Left forelimb (tissue), 1 donor: ENCODE measurements at places on chromosomes 4 and X.

DNA sequence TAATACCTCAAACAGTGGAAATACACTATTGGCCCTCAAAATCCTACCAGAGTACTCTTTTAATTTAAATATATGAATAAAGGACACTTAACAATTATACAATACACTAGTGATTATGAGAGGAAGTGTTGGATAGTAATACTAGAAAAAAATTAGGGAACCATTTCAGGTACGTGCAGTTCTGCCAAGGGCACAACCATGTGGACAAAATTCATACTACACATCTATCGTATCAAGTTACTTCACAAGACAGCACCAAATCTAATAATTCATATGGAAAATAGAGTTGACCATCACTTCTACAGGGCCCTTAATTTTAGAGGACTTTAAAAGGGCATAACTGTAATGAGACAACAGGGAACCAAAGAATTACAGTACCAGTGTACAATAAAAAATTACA is 69.2 kb upstream of the ZCCHC13 start:
- DNase-seq: no peak

DNA sequence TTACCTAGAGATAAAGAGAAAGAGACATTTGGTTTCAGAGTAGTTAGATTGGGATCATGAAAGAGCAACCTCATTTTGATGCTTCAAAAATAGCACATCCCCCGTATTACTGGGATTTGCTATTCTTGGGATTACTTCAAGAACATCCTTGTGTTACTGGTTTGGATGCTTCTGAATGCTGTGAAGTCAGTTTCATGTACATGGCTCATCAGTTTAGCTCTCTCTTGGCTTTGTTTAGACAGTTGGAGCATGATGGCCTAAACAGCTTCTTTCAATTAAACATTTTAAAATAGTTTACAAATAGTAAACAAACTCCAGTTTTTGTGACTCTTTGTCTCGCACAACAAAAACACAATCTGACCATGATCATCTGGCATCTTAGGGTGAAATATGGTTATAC is 23.9 kb downstream of the HTT start:
- no peak for DNase-seq

- no peak for DNase-seq
These were observed 28.7 kb downstream of the ADH6 start for GRCh38 chr4:99190336-99190735.

GRCh38 chr4:140240237-140240636 is 86.3 kb upstream of the MAML3 start:
- DNase-seq: no peak

DNA sequence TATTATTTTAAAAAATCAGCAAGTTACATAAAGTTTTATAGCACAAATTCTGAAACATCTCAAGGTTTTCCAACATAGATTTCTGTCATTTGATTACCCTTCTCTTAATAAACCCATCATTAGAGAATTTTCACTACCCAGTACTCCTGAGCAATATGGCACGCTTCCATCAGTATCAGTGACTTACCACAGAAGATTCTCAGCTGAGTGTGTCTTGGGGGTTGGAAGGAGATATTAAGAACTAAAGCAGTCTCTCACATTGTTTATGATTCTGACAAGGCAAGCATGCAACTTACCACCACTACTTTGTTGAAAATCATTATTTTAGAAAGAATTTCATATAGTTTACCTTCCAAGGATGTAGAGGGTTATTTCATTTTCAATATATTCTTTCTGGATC is 67.7 kb downstream of the INPP4B start:
- DNase-seq: no peak

DNA sequence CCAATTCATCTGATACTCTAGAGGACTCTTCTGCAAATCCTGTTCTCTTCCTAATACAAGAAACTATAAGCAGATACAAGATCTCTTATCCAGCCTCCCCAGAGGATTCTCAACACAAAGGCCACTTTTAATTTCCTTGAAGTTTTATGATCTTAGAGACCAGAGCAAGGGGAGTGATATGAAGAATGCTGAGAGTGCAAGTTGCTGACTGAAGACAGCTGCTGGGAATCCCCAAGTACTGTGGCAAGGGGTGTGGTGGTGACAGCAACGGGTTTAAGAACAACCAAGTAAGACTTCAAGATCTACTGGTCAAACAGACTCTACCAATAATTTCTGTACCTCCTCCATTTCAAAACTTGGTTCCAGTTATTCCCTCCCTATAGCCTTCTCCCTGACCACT is 7.0 kb downstream of the AMMECR1 start:
- DNase-seq: no peak

DNA sequence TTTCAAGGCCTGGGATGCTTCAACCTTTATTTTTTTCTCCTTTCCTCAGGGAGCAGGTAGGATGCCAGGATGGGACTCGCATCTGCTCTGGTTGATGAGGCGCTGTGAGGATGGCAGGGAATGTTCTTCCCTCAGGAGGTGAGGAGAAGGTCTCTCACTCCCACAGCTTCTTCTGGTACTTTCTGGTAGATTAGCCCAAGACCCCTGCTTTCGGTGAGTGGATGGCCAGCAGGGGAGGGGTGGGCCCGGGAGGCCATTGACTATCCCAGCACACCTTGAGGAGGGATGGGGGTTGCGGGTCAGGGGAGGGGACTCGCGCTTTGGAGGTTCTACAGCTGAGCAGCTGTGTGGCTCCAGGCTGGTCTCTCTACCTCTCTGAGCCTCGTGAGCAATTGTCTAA is 14.8 kb downstream of the CYTL1 start:
- DNase-seq: no peak

GRCh38 chrX:118761939-118762707 is 34.7 kb downstream of the IL13RA1 start:
- DNase-seq: no peak

GRCh38 chr4:177509226-177509745 is 67.0 kb upstream of the AGA start:
- DNase-seq: no peak

DNA sequence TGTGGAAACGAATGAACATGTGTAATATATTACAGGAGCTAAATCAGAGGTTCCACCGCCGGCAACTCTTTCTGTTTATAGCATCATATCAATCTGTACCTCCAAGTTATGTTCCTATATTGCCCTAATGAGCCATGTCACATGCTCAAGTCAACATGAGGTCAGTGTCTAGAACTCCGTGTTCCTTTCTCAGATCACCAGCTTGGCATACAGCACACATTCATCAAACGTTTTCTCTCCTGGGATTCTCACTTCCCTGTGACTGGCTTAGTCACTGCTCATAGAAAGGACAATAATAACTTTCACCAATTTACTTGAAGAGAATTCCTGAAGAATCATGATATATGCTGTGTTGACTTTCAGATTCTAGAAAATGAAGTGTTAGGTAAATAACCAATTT is 532.0 kb upstream of the SPANXN1 start:
- DNase-seq: no peak

DNA sequence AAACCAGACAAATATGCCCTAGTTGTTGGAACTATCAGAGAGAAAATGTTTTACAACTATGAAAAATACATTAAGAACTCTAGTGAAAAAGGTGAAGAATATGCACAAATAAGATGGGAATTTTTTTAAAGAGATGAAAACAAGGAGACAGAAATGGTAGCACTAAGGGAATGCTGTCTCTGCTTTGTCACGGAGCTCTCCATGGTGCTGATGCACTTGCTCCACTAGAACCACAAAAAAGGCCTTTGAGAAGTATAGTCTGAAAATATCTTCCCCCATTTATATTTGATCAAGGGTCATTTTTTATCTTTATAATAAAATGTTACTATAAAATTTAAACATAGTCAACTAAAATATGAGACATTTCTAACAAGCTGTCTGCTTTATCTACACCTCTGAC is 1655.5 kb upstream of the AGA start:
- DNase-seq: no peak

GRCh38 chrX:100969936-100970335 is 428 bp downstream of the ARL13A start:
- no peak for DNase-seq

- no peak for DNase-seq
These were observed 24.0 kb downstream of the INTS6L start for GRCh38 chrX:135544338-135544948.

GRCh38 chr4:32112891-32113290 is 1392.7 kb downstream of the PCDH7 start:
- DNase-seq: no peak

- DNase-seq: no peak
These were observed 32.6 kb downstream of the ABHD18 start for GRCh38 chr4:127997534-127998388.

GRCh38 chrX:95762716-95763115 is 921.9 kb upstream of the DIAPH2 start:
- DNase-seq: no peak

GRCh38 chr4:76881375-76881774 is 16.6 kb downstream of the SOWAHB start:
- DNase-seq: no peak

DNA sequence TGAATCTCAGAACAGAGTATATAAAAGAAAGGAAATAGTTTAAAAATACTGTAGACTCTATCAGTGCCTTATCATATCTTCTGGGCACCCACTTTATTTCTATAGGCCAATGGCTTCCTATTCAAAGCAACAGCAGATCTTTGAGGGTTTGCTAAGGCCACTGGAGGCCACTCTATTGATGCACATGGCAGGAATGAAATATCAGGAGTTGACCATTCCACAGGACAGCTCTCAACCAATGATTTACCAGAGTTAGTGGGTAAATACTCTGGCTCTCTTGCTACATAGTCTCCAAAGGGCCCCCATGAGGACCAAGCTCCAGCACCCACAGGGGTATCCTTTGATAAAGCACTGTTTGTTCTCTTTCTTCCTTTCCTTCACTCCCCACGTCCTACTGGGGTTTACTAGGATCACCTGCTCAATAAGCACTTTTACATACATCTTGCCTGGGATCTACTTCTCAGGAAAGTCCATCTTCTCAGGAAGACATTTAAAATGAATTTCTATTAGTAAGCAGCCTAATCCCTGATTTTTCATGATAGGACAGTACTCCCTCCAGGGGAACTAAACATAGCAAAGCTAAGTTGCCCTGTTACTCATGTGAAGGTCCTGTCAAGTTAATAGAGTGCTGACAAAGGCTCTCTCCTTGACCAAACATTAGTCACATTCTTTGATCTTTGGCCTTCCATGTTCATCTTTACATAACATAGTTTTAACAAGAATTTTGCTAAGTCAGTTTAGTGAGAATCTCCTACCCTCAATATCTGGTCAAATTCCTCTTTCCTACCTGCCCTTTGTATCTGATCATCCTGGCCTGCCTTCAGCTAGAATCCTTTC is 459.7 kb downstream of the GRXCR1 start:
- DNase-seq: no peak

GRCh38 chr4:158018221-158018830 is 154.5 kb downstream of the GASK1B start:
- no peak for DNase-seq

GRCh38 chr4:3488820-3489219 is 25.7 kb downstream of the DOK7 start:
- no peak for DNase-seq

DNA sequence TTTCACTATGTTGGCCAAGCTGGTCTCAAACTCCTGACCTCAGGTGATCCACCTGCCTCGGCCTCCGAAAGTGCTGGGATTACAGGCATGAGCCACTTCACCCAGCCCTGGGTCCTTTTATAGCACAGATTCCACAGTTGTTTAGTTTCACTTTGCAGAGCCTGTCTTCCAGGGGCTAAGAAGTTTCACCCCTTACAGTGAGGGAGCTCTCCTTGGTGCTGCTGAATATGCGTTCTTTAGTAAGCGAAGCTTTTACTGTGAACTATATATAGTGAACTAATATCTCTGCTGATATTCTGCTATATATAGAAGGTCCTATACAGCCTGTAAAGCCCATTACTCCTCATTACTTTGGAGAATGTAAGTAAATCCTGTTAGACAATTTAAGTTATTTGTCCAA is 4.2 kb downstream of the TCEAL6 start:
- DNase-seq: no peak

GRCh38 chr4:155496294-155496626 is 119.5 kb upstream of the MAP9 start:
- no peak for DNase-seq

DNA sequence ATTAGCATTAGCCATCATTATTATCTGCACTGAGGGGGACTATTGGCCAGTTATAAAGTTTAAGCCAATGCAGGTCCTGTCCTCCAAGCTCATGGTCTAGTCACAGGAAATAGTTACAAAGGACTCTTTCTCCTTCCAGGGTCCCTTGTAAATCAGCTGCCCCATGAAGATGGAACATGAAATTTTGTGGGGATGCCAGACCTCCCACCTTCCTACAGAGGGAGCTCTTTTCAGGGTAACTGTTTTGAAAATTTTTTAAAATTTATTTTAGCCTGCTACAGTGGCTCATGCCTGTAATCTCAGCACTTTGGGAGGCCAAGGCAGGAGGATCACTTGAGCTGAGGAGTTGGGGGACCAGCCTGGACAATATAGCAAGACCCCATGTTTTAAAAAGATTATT is 124.4 kb upstream of the SLC34A2 start:
- no peak for DNase-seq

DNA sequence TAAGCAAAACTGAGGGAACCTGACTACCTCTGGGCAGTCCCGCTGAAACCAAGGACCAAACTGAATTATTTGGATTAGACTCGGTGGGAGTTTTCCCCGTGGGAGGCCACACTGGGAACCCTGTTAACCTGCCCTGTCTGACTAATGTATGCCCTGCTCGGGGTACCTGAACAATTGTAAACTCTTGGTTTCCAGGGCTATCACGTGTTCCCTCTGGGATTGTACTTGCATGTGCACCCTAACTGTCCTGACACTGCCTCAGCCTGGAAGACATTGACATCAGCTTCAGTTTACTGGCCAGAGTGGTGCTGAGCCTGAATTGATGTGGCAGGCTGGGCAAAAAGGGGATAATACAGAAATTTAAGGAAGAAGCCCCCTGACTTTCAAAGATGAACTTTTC is 20.1 kb upstream of the ZNF41 start:
- DNase-seq: no peak

DNA sequence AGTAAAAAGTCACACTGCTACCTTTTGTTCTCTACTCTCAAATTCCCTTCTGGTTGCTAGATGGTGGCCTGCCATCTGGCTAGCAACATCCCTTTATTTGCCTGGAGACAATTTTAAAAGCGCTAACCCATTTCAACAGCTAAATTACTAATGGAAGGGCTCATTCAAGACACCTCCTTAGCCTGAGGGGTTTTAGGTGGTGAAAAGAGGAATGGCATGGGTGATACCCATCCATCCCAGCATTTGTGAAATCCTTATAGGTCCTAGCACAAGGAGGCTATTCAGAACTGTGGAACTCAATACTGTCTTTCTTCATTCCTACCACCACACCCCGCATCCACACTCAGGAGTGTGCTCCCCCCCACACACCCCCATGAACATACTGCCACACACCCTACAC is 33.5 kb downstream of the ARHGEF9 start:
- no peak for DNase-seq

GRCh38 chrX:48458711-48459110 is 11.3 kb downstream of the SLC38A5 start:
- DNase-seq: no peak
